ENCODE measurements at places on chromosomes 11 and 22.

GRCh38 chr22:44080936-44081861, 57.1 kb downstream of the PARVB start:
- DNase-seq, result peak; percentile 83

DNA sequence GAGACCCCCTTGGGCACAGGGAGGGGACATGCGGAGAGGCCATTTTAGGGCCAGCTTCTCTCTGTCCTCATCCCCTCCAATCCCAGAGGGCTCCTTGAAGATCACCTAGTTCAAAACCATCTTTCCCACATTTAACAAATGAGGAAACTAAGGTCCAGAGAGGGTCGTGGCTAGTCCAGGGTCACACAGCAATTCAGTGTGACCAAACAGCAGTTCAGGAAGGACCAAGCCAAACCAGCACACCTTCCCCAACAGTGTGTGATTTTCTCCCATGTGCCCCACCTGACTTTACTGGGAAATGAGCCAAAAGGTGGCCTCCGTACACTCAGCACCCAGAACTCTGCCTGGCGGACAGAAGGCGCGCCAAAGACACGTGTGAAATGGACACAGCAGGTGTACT, 51.3 kb downstream of the CACNA1I start:
- no peak for DNase-seq

DNA sequence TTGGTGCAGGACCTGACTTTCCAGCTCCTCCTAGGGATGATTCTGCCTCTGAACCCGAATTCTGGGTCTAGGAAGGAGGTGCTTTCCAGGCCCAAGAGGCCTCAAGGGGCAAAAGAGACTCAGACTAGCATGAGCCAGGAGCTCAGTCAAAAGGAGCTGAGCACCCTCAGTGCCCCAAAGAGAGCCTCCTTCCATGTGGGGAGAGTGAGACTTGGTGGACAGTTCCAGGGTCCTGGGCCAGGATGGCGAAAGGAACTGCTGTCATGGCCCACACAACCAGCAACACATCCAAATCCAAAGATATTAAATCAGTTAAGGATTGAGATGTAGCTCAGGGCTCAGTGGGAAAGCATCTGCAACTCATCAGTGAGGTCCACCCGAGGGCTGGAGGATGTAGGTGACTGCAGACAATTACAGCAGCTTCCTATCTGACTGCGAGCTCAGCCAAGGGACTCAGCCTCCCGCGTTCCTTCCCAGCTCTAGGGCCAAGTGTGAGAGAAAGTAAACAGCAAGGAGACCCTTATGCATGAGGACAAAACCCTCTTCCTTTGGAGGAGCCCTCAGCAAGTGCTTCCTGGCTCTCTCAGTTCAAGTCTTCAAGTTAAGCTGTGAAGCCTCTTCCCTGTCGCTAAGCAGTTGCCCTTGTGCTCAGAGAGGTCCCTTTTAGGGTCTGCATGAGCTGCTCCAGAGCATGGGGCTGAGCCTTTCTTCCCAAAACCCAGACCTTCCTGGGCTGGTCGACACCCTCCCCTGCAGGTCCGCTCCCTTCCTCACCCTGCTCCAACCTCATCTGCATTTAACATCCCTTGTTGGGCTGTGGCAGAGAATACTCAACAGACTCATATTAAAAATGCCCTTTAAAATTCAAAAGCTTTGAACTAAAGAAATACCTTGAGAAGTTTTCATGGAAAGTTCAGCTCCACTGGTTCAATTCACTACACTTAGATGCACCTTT, 35.8 kb downstream of the C11orf58 start:
- no peak for DNase-seq

DNA sequence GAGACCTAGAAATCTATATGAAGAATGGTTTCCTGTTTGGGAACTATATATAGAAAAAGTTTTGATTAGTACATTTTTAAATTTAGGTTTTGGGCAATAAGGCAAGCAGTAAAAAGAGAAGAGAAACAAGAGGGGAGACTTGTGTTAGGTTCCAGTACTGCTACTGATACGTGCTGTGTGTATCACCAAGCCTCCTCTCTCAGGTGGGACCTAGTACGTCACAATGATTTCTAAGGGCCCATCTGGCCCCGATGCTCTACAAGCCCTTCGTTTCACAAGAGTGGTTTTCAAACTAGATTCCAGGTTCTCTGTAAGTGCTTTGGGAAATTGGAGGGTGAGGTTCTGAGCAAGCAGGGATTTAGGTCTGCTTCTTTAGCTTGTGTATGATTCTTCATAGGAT, 39.2 kb downstream of the USP35 start:
- DNase-seq, result no peak

DNA sequence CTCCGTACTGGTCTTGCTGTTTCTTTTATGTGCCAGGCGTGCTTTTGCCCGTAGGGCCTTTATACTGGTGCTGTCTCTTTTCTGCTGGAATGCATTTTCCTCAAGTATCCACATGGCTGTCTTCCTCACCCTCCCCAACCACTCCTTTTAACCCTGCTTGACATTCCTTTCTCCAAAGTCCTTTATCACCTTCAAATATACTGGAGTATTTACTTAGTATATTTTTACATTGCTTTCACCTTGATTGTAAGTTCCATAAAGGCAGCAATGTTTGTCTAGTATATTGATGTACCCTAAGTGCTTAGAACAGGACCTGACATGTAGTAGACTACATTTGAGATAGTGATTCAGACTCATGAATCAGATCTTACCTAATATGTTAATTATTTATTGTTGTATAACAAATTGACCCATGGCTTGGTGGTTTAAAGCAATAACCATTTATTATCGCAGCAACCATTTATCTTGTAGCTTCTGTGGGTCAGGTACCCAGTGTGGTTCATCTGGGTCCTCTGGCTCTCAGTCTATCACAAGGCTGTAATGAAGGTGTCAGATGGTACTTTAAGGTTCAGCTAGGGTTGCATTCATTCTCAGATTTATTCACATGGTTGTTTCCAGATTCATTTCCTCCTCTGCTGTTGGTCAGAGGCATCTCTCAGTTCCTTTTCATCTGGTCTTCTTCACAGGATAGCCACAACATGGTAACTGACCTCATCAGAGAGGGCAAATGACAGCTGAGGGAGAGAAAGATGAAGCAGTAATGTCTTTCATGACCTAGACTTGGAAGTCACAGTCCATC, 34.2 kb downstream of the DDX10 start:
- no peak for DNase-seq

GRCh38 chr11:73381589-73381988, 5.4 kb downstream of the RELT start:
- no peak for DNase-seq

- no peak for DNase-seq
Observed at GRCh38 chr11:111000400-111001080, 245.0 kb upstream of the POU2AF2 start.

DNA sequence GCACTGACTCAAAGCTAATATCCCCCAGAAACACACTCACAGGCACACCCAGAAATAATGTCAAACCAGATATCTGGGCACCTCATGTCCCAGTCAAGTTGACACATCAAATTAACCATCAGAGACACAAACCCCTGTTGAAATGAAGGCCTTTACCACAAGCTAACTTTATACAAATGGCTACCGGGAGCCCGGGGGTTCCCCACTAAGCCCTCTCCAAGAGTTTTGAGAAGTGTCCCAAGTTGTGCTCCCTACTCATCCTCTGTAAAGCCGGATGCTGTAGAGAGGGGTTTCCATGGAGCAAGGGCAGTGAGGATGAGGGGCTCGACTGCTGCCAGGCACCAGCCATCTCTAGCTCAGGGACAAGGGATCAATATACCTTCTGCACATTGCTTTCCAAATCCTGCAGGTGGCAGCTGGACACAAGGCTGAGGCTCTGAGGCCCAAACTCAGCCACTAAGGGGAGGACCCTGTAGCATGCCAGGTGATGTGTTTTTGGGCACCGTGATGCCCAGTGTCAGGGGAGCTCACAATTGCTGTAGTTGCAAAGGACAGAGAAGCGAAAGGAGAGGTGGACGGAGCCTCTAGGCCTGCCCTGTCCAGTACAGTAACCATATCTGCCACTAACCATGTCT, 145.7 kb downstream of the TTC17 start:
- no peak for DNase-seq

DNA sequence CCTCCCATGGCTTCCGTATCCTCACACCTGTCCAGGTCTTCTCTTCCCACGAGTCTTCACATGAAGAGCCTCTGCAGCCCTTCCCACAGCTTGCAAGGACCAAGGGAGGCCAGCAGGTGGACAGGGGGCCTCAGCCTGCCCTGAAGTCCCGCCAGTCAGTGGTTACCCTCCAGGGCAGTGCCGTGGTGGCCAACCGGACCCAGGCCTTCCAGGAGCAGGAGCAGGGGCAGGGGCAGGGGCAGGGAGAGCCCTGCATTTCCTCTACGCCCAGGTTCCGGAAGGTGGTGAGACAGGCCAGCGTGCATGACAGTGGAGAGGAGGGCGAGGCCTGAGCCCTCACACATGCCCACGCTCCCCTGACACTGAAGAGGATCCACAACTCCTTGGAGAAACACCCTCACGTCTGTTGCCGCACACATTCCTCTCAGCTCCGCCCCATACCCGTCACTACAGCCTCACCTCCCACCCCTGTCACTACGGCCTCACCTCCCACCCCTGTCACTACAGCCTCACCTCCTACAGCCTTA, 8.3 kb downstream of the SSH3 start:
- no peak for DNase-seq

- DNase-seq, result no peak
Observed at GRCh38 chr11:77120571-77120970, 7.5 kb upstream of the MYO7A start.

GRCh38 chr11:9120664-9121468, 29.5 kb upstream of the SCUBE2 start:
- no peak for DNase-seq

- DNase-seq, result no peak
Observed at GRCh38 chr22:29375398-29376076, 12.8 kb downstream of the AP1B1 start.

DNA sequence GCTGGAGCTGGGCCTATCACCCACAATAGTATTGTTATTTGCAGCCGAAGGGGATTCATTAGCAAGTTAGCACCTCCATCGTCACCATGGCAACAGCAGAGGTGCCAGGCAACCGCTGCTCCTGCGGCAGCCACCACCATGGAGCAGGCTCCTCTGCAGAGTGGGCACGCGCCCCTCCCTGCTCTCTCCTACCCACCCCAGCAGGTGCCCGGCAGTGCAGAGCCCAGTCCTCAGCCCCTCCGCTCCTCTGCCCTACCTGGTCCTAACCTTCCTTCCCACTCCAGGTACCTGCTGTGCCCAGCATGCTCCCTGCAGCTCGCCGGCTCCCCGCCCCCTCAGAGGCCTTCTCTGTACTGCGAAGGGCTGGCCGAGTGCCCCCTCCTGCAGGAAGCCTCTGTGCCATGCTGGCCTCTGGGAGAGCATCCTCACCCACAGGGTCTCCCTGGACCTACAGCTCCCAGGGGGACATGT, 3.6 kb downstream of the DUSP8 start:
- no peak for DNase-seq

DNA sequence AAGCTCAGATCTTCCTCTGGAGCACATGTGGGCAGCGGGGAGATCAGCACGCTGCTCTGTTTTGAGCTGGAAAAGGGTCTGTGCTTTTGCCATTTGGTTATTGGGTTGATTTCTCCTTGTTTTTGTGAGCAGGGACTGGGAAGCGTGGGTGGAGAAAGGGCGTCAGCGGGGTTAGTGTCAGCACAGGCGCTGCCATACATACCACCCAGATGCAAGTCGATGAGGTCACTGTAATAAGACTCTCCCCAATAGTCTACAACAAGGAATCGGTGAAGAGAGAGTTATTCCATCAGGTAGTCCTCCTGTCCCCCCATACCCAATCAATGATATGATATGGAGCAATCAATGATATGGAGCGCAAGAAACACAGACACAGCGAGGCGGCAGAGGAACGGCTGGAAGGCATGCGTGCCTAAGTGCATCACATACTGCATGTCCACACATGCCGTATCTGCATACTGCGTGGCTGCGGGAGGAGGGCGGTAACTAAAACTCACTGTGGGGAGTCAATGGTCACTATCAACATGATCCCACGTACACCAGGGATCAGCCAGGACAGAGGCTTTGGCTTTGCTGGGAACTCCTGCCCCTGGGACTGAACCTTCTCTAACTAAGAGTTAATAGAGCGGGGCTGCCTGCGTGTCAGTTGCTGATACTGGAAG, 29.5 kb upstream of the BID start:
- DNase-seq, result no peak

- DNase-seq, result peak; percentile 51
Observed at GRCh38 chr11:95095858-95096587, 6.4 kb downstream of the ENDOD1 start.

All from AG08396 (cell line).